ENCODE measurements at places on chromosomes 13 and 19.

GRCh38 chr13:49739498-49740187, 48.4 kb upstream of the EBPL start:
- DNase-seq, result no peak

DNA sequence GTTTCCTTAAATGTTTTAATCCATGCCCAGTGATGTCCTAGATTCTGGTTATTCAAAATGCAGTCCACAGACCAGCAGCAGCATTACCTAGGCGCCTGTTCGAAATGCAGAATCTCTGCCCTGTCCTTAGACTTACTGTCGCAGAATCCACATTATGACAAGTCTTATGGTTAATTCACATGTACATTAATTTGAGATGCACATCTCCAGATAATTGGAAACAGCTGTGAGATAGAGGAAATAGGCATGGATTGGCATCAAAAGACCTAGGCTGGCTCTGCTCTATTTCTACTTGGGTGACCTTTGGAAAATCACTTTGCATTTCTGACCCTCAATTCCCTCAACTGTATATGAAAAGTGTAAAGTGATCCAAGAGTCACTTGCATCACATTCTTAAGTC, 700.7 kb downstream of the DIAPH3 start:
- no peak for DNase-seq

DNA sequence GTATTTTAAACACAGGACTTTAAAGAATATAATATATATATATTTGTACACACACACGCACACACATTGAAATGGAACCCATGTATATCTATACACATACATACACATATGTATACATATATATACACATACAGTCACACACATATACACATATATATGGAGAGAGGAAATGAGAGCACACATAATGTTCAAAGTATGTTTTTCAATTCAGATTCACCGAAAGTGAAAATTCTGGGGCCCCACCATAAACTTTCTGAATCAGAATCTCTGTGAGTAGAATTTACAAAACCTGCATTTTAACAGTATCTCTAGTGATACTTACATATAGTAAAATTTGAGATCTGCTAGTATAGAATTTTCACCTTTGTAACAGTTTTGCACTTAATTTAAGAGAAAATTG, 60.4 kb upstream of the OBI1 start:
- no peak for DNase-seq

DNA sequence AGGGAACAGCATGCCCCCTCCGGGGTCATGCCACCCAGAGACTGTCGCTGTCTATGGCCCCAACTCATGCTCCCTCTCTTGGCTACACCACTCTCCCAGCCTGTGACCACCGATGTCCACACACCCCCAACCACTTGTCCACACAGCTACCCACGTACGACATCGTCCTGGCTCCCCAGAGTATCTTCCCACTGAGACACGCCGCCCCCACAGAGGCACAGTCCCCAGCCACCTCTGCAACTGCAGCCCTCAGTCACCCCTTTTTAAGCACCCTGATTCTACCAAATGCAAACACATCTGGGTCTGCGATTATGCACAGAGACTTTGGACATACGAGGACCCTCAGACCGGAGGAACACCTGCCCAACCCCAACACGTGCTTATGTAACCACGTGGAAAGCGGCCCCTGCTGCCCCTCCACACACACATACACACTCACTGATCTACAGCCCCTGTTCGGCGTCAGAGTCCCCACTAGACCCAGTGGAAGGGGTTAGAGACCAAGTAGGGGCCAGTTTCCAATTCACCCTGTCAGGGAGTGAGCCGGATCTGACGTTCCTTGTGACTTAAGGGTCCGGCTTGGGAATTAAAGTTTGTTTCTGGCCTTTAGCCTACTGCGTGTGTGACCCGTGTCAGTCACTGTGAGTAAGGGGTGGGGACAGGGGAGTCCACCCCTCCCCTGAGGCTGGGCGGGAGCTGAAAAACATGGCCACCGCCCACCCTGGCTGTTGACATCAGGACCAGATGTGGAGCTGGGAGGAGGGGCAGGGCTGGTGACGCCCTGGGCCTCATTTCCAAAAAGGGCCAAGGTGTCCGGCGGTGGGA, 11.9 kb upstream of the AXL start:
- DNase-seq, result no peak

GRCh38 chr13:68261105-68261504, 1031.0 kb upstream of the PCDH9 start:
- DNase-seq, result no peak
